ENCODE measurements at places on chromosomes 4 and X.

- DNase-seq, result no peak
Observed at GRCh38 chr4:129526812-129527211, 430.9 kb downstream of the C4orf33 start.

DNA sequence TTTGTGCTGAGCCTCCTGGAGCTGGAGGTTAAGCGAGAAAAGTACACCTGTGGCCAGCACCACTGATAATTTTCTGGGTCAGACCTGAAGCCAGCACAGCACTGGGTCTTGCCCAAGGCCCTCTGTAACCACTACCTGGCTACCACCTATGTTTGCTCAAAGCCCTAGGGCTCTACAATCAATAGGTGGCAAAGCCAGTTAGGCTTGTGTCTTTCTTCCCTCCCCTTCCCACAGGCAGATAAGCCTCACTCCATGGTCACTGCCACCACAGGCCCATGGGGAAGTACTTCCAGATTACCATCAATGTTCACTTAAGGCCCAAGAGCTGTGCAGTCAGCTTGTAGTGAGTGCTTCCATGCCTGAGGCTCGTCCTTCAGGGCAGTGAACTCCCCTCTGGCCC lies 35.2 kb upstream of the ARMCX4 start:
- DNase-seq, result no peak

DNA sequence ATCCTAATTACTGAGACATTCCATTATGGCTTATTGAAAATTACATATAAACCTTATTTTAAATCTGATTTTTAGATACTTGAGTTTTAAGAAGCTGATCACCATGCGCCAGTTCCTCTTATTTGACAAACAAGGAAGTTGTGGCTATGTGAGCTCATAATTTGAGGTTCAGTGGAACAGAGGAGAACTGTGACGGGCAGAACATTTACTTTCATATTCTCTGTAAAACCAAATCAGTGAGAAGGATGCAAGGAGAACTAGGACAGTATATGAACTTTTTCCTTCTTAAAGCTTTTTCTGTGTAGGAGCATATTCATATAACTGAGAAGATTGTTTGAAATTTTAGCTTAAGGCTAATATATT lies 25.3 kb downstream of the STIM2 start:
- no peak for DNase-seq

GRCh38 chrX:56366901-56367300 lies 134.7 kb downstream of the KLF8 start:
- no peak for DNase-seq

GRCh38 chrX:54043541-54044125 lies 640 bp downstream of the PHF8 start:
- DNase-seq, result no peak

DNA sequence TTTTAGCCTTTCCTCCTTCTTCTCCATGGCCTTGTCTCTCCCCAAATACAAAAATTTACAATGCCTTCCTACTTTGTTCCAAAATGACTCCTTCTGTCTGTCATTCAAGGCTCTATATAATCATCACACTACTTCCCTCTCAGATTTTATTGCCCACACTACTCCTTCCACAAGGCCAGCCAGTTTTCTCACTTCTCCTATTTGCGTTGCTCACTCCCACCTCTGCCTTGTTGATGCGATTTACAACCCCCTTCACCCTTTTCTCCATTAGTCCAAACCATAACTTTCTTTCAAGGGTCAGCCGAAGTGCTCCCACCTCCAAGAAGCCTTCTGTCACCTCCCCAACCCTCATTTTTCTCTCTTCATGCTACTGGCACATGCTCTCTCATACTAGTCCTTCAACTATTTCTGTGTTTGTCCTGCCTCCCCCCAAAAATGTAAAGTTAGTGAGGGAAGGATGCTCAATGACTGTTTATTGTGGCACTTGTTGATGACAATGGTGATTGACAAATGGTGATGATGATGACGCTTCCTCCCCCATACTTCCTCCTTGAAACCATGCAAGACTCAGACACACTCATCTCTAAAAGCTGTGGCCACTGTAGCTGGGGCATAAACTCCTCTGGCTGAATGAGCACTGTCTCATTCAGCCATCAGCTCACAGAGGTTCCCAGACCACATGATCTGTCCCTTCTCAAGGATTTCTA lies 2.7 kb upstream of the XKRX start:
- DNase-seq, result no peak

DNA sequence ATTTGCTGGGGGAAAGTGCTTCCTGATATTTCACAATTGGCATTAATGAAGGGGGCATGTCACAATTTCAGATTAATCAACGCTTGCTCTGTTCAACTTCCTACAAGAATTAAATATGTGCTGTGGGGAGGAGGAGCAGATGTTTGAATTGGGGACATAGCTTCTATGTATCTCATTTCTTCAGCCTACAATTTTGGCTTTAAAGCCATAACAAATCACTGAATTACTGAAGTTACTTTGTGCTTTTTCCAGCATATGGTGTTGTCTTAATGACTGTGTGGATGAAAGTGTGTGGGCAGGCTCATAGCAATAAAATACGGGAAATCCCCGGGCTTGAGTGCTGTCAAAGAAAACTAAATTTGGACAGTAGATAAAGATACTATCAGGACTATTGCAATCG lies 813 bp downstream of the TLR7 start:
- DNase-seq, result no peak

GRCh38 chr4:129474698-129475097 lies 378.7 kb downstream of the C4orf33 start:
- no peak for DNase-seq

GRCh38 chr4:155232432-155232831 lies 24.0 kb downstream of the NPY2R start:
- no peak for DNase-seq

DNA sequence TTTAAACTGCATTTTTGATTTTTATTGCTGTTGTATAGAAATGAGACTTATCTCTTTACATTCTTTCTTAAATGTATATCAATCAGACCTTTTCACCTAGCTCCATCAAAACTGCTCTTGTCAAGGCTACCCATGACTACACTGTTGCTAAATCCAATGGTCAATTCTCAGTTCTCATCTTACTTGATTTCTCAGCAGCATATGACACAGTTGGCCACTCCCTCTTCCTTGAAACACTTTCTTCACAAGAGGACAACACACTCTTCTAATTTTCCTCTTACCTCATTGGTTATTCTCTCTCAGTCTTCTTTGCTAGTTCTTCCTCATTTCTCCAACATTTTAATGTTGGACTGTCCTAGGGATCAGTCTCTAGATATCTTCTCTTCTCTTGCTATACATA lies 94.1 kb upstream of the CITED1 start:
- no peak for DNase-seq

GRCh38 chrX:39827951-39828350 lies 269.8 kb downstream of the BCOR start:
- DNase-seq, result no peak

DNA sequence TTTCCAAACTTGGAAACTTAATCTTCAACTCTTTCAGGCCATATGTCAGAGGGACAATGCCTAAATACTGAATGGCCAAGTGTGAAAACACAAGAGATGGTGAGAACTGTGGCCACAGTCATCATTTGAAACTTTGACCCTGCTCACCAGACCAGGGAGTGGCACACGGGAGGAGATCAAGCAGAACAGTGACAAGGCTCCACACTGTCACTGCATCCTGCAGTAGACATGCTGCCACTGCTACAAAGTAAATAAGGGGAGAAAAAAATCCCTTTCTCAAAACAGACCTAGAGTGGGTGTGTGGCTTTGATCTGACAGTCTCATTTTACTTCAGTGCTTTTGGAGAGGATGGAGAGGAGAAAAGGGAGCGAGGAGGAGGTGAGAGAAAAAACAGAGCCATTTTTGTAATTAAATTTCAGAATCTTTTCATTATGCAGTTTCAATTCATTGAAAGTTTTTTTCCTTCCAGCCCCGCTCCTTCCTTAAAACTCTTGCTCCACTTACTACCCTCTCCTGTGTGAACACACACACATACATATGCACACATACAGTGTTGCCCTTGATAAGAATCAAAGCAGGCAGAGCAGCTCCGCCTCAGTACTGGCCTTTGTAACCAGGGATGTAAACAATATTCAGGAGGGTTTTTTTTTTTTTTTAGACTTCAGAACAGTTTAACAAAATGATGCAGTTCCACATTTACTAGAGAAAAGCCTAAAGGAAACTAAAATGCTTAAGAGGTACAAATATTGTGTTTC lies 34.4 kb downstream of the NEXMIF start:
- DNase-seq, result no peak

- DNase-seq, result no peak
Observed at GRCh38 chr4:139851639-139852038, 186.0 kb downstream of the MGST2 start.

DNA sequence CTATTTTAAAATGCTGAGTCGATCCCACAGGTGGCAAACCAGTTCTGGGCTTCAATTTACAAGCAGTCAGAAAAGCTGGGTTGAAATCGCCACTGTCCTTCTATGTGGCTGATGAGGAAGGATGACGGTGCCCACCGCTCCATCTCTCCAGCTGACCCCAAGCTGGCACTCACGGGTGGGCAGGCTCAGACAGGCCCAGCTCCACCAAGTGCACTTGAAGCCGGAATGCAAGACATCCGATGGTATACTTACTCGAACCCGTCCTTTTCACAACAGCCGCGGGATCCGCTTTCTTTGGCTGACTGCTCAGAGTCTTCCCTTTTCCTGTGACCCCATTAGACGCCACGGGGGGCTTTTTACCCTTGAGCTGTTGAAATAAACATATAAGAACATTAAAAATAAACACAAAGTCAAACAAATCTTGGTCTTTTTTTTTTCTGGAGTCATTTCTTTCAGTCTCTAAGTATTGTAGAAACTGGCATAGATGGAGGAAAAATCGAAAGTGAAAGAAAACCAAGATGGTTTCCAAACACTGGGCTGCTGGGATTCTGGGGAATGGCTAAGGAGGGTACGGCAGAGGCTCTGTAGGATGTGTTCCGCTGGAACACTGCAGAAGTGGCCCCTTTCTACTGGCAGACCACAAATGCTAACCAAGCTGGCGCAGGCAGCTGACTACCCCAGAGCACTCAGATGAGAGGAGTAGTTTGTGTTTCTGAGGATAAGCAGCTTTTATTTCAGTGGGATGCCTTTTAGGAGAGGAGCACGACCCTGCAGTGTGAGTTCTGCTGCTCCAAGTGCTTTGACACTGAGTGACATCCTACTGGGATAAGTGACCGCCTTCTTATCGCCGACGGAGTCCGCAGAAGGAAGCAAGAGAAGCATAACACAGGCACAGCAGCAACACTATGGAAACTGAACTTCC lies 160.9 kb downstream of the AFAP1 start:
- DNase-seq, result no peak

GRCh38 chr4:123919576-123920098 lies 523.0 kb downstream of the SPRY1 start:
- no peak for DNase-seq

DNA sequence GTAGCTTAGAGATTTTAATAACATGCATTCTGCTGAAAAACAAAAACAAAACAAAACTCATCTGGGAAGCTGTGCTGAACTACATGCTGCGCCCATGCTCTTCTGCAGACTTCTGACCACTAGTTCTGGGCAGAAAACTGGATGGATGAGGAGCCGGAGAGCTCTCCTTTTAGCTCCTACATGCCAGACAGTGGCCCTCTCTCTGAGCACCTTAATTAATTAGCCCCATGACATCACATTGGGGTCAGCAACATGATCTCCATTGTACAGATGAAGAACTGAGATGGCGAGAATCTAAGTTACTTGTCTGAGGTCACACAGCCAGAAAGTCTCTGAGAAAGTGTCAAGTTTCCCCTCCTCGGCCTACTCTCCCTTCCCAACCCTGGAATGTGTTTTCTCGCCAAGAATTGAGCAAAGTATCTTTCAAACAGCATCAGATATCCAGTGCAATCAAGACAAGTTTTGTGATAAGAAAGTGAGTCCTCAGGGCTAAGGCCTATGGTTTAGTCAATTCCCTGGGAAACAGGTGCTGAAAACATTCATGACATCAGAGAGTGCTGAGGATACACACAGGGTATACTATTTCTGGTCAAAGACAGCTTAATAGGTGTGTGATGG lies 21.6 kb downstream of the SCD5 start:
- DNase-seq, result no peak

DNA sequence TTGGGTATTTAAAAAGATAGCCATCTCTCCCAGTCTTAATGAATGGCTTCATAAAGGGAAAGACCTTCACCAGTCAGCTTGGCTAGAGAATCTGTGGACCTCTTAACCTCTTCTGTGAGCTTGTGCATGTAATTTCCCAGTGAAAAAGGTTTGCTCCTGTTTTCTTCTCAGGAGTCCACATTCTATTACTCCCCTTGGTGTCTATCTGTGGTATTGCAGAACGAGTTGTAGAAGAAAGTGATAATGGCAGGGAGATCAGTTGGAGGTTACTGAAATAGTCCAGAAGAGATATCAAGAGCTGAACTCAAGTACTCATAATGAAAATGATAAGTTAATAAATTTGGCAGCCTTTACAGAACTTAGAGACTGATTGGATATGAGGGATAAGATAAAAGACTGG lies 16.5 kb upstream of the VAMP7 start:
- DNase-seq, result no peak

DNA sequence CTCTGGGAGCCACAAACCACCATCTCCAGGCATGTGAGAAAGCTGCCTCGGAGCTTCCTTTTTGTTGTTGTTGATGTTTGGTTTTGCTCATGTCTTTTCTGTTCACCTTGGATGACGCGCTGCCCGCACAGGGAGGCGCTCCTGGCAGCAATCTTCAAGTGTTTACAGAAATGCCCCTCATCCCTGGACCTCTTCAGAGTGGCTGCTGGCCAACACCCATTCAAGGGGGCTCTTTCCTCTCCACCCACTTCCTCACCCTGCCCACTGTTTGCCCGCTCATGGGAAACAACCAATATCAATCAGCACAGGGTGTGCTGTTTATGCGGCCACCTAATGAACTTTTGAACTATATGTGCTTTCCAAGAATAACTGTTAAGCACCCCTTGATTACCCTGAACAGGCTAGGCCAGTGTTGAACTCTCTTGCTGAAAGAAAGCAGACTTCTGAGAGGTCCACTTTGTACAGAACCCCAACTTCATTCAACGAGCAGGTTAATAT lies 355.1 kb upstream of the CLNK start:
- no peak for DNase-seq
